ENCODE measurements at places on chromosomes 6 and 20.

- no peak for DNase-seq
Measured at GRCh38 chr6:135383301-135383700, 114.2 kb downstream of the AHI1 start.

GRCh38 chr20:3162080-3162611 is 2.5 kb upstream of the FASTKD5 start:
- no peak for DNase-seq

- no peak for DNase-seq
Measured at GRCh38 chr20:63180569-63181185, 35.3 kb downstream of the YTHDF1 start.

GRCh38 chr6:111792241-111792640 is 81.0 kb downstream of the FYN start:
- DNase-seq: no peak
